Motor neuron (in vitro differentiated cells): ENCODE measurements at places on chromosomes 4 and X. TPM values are rescaled to one million over a fixed set of nuclear protein-coding genes. Genes with fewer than 3 reads are reported as not detected.
A peak's percentile ranks its signal among the peaks of the same experiment; 100 is the strongest.

DNA sequence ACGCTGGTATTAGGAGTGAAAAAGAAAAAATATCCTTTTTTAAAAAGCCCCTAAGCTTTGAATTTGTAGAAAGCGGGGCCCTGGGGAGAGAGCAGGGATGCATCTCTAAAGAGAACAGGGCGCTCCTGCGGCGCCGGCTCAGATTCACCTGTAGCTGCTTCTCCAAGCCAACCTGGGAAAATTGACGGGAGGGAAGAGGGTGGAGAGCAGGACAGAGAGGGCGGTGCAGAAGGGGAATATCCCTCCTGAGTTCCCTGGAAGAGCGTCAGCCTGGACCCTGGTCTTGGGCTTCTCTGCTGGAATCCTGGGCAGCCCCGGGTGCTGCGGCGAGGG is 776 bp upstream of the SOWAHD start:
- no peak for ATAC-seq

Gene SPP1
- 153 and 240 TPM in 2 replicates for total RNA-seq

- peak; percentile 99 for ATAC-seq
These were observed 86.6 kb downstream of the ZNF330 start for GRCh38 chr4:141307241-141307689.

GRCh38 chr4:81366779-81367178 is 104.9 kb downstream of the RASGEF1B start:
- no peak for ATAC-seq

DNA sequence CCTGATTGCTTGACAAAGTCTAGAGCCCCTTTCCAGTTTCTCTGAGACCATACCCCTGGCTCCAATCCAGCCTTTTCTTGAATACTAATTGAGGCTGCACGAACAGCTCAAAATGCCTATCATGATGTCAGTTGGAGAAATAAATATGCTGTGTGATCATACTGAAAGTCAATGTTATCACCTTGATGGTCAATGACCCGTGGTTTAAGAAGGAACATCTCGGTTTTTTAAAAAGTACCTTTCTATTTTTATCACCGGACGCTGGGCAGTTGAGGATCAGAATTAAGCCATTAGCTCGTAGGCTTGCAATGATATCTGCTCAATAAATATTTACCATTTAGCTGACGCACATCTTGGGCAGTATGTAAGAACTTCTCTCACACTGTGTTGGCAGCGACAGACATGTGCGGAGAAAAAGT is 852 bp upstream of the WDR44 start:
- no peak for ATAC-seq

DNA sequence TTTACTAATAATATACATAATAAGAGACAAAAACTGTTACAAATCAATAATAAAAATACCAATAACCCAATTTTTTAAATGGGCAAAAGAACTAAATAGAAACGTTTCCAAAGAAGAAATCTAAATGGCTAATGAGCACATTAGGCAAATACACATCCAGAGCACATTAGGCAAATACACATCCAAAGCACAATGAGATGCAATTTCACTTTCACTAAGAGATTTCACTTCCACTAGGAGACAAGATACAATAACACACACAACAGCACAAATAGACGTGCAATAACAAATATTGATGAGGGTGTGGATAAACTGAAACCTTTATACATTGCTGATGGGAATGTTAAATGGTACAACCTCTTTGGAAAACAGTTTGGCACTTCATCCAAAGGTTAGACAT is 250.7 kb downstream of the ARAP2 start:
- no peak for ATAC-seq

DNA sequence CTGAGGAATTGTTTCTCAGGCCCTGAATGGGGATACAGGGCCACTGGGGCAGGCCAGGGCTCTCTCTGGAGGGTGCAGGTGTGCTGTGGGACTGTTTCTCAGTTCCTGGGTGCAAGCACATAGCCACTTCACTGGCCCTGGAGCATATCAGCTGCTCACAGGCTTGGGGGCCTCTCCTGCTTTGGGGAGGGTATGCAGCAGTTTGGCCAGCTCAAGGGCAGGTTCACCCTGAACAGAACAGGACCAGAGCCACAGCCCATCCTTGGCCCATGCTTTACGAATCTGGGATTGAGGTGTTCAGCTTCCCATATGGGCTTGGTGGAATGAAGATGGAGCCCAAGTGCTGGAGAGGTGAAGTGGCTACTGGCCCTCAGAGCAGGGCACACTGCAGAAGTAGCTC is 186.5 kb downstream of the FBXO8 start:
- ATAC-seq = no peak

Gene MUC7
- total RNA-seq = 0.27 and 0.29 TPM in 2 replicates
